ENCODE measurements at places on chromosomes 11 and 22. TPM values are rescaled to one million over a fixed set of nuclear protein-coding genes. Genes with fewer than 3 reads are reported as not detected.

GRCh38 chr22:39825661-39826102 is 67.9 kb downstream of the ENTHD1 start:
- H3K36me3 ChIP-seq: no peaks in the 10 kb centered on the region
- no peak for DNase-seq
- H3K4me1 ChIP-seq: peaks cover 12% of the 10 kb centered on the region
- H3K27me3 ChIP-seq: peaks cover 21% of the 10 kb centered on the region
- H3K27ac ChIP-seq: no peak overlapping the region

DNA sequence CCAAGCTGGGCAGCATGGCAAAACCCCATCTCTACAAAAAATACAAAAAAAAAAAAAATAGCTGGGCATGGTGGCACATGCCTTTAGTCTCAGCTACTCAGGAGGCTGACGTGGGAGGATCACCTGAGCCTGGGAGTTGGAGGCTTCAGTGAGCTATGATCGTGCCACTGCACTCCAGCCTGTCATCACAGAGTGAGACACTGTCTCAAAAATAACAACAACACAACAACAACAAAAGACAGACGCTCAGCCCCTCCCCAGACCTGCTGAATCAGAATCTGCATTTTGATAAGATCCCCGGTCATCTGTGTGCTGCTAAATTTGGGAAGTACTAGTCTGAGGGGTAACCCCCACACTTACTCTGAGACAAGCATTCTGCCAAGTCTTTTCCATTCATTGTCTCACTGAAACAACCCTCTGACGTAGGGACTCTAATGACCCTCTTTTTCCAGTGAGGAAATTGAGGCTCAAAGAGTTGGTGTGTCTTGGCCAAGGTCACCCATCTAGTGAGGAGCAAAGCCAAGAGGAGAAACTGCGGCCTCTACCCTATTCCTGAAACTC is 7.5 kb downstream of the NEFH start:
- peaks cover 6% of the 10 kb centered on the region for H3K27me3 ChIP-seq
- no peaks in the 10 kb centered on the region for H3K4me1 ChIP-seq
- no peak overlapping the region for H3K27ac ChIP-seq
- DNase-seq: no peak

- H3K4me3 ChIP-seq: peak overlapping the region; percentile 83
- peak overlapping the region; percentile 94 for H3K27ac ChIP-seq
- no peaks in the 10 kb centered on the region for H3K27me3 ChIP-seq
- H3K4me1 ChIP-seq: peaks cover 96% of the 10 kb centered on the region
- peaks cover 64% of the 10 kb centered on the region for H3K36me3 ChIP-seq
These were observed 10.4 kb downstream of the JAML start for GRCh38 chr11:118214210-118214914.

DNA sequence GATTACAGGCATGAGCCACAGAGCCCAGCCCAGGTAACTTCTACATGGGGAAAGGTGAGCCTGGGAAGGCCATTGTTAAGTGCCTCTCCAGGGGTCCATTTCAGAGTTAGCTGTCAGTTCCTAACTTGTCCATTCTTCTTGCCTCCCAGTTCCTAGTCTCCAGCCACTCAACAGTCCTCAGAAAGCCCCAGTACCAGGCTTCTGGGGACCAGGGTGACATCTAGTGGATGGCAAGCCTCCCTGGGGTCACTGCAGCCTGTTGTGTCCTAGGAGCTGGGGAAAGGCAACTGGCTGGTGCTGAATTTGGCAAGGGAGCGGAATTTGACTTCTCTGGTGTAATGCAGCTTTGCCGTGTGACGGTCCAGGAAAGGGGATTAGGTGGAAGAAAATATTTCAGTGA is 2.1 kb downstream of the LGALS12 start:
- no peaks in the 10 kb centered on the region for H3K4me1 ChIP-seq
- no peak overlapping the region for H3K4me3 ChIP-seq
- peaks cover 4% of the 10 kb centered on the region for H3K27me3 ChIP-seq

DNA sequence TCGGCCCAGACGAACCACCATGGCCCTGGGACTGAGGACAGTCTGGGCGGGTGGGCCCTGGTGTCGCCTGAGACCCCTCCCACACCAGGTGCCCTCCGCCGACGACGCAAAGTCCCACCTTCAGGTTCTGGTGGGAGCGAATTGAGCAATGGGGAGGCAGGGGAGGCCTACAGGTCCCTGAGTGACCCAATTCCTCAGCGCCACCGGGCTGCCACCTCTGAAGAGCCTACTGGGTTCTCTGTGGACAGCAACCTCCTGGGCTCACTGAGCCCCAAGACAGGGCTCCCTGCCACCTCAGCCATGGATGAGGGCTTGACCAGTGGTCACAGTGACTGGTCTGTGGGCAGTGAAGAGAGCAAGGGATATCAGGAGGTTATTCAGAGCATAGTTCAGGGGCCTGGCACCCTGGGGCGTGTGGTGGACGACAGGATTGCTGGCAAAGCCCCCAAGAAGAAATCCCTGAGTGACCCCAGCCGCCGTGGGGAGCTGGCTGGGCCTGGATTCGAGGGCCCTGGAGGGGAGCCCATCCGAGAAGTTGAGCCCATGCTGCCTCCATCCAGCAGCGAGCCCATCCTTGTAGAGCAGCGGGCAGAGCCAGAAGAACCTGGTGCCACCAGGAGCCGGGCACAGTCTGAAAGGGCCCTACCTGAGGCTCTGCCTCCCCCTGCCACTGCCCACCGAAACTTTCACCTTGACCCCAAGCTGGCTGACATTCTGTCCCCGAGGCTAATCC is 2.8 kb downstream of the ARHGEF17 start:
- peaks cover 25% of the 10 kb centered on the region for H3K4me1 ChIP-seq

HTR3B gene
- total RNA-seq: not detected

DNA sequence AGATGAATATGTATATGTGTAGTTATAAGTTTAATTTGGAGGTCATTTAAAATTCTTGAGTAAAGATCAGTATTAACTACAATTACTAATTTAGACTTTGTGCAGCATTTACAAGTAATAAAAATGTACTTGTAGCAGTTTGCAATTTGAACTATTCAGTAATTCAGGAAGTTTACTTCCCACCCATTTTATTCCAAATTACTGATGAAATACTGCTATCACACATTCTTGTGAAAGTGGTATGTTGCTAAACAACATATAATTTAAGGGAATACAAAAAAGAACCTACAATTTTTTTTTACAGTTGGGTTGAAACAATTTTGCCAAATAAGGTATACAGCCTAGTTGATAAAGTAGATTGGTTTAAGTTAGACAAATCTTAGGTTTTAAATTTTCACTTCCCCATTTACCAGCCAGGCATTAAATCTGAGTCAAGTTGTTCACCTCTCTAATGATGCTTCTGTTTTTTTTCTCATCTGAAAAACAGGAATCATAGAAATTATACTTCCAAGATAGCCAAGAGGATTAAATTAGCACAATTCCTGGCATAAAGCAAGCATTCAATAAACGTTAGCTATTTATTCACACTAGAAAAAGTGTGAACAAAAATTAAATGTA is 45.3 kb downstream of the ZBTB44 start:
- H3K27me3 ChIP-seq: no peaks in the 10 kb centered on the region
- H3K27ac ChIP-seq: no peak overlapping the region
- peaks cover 15% of the 10 kb centered on the region for H3K36me3 ChIP-seq
- peaks cover 12% of the 10 kb centered on the region for H3K4me1 ChIP-seq
- no peak for DNase-seq

DNA sequence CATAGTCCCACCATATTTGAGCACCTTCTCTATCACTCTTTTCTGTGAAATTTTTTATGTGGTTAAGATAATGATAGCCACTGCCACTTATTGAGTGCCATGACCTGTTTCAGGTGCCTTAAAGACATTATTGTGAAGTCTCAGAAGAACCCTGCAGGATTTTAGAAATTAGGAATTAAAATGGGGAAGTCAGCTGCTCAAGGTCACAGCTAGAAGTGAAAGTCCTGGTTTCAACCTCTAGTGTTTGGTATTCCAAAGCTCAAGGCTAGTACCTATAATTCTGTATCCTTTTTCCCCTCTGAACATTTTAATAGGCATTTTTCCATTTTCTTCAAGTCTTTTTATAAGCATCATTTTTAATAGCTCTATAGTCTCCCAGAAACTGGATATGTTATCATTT is 9.0 kb upstream of the RRM1 start:
- DNase-seq: no peak
- H3K4me3 ChIP-seq: no peak overlapping the region
- peaks cover 40% of the 10 kb centered on the region for H3K4me1 ChIP-seq
- H3K27me3 ChIP-seq: no peaks in the 10 kb centered on the region

DNA sequence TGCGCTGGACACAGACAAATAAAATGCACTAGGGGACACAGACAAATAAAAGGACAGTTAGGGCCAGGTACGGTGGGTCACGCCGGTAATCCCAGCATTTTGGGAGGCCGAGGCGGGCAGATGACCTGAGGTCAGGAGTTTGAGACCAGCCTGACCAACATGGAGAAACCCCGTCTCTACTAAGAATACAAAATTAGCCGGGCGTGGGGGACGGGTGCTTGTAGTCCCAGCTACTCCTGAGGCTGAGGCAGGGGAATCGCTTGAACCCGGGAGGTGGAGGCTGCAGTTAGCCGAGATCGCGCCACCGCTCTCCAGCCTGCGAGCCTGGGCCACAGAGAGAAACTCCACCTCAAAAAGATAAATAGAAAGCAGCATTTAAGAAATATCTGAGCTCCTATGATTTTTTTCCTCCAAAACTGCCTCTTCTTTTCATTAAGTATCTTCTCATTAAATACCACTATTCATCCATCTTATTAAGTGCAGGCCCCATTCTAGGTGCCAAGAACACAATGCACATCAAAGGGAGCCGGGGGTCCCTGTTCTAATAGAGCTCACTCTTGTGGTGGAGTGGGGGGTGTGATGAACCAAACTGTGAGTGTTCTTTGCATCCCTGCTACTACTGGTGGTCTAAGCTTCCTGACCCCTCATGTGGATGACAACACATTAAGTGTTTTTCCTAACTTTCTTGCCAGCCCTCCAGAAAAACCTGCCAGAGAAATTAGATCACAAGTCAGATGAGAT is 766 bp upstream of the ZNHIT2 start:
- H3K4me3 ChIP-seq: peak overlapping the region; percentile 90
- H3K4me1 ChIP-seq: peaks cover 47% of the 10 kb centered on the region
- peak overlapping the region; percentile 89 for H3K27ac ChIP-seq
- no peak for DNase-seq
- no peaks in the 10 kb centered on the region for H3K27me3 ChIP-seq
- peaks cover 53% of the 10 kb centered on the region for H3K36me3 ChIP-seq

DNA sequence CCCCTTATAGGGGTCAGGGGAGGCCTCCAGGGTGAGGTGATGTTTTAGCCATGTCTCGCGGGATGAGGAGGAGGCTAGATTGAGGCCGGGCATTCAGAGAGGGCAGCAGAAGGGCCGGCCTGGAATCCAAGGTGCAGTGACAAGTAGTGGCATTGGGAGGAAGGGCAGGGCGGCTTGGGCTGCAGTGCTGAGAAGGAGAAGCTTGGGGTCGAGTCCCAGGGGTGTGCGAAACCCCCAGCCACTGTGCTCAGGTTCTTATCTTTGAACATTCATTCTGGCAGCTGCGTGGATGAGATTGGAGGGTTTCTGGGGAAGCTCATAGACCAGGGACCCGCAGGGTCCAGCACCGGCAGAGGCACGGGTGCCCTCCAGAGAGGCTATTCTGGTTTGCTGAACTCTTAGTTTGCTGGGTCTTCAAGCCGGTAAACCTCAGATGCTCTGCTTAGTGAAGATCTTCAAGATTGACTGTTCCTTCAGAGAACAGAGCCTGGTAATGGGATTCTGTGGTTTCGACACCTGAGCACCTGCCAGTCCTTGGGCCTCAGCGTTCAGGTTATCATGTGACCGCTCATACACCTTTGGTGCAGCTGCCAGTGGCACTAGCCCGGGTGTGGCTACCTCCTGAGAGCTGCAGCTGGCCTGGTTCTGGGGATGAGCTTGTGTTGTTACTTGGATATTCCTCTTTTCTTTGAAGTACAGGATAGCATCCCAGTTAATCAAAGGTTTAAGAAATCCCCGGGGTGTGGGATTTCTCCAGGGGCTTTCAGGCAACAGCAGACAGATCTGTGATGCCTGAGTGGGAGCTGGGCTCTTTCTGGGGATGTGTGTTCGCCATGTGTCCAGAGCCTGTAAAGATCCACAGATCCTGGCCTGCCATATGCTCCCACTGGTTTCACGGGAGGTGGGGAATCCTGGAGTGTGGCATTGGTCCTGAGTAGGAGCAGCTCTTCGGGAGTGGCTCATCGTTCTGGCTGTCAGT is 152.8 kb downstream of the TBC1D22A start:
- H3K4me3 ChIP-seq: no peak overlapping the region
- H3K36me3 ChIP-seq: peaks cover 17% of the 10 kb centered on the region
- no peak overlapping the region for H3K27ac ChIP-seq
- H3K27me3 ChIP-seq: no peaks in the 10 kb centered on the region

DNA sequence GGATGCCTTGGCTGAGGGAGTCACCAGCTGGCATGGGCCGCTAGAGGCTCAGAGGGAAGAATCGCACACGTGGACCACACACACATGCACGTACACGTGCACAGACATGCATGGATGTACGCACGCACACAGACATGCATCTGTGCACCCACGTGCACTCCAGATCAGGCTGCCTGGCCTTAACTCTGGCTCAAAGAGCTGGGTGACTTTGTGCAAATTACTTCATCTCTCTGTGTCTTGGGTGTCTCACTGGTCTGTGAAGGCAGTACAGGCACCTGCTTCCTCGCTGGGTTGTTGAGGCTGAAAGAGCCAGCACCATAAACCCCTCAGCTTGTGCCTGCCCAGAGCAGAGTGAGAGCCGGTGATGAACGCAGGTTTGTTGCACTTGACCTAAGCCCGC is 28.7 kb downstream of the TMPRSS6 start:
- peaks cover 1% of the 10 kb centered on the region for H3K27me3 ChIP-seq
- H3K4me3 ChIP-seq: no peak overlapping the region
- DNase-seq: no peak
- H3K36me3 ChIP-seq: peaks cover 9% of the 10 kb centered on the region

OR51I1 gene
- not detected for total RNA-seq

DNA sequence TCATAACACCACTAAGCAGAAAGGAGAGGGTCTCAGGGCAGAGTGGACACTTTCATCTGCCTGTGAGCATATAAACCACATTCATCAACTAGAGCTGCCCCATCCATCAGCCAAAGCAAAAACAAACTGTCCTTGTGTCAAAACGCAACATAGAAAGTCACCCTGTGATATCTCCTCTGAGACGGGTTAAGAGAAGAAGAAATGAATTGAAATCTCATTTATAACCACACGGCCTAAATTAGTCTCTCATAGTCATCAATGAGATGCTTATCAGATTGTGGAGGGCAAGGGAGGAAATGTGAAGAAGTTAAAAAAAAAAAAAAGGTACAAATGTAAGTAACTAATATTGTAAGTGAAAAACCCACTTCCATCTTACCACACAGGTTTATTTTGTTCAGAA is 75.7 kb downstream of the SIK3 start:
- H3K4me1 ChIP-seq: peaks cover 73% of the 10 kb centered on the region
- H3K27me3 ChIP-seq: no peaks in the 10 kb centered on the region
- peak overlapping the region; percentile 78 for H3K27ac ChIP-seq
- H3K4me3 ChIP-seq: peak overlapping the region; percentile 32

GRCh38 chr11:9905960-9906791 is 242.3 kb downstream of the SWAP70 start:
- no peak for DNase-seq
- peaks cover 2% of the 10 kb centered on the region for H3K27me3 ChIP-seq
- H3K4me1 ChIP-seq: no peaks in the 10 kb centered on the region
- no peak overlapping the region for H3K4me3 ChIP-seq
- H3K36me3 ChIP-seq: no peaks in the 10 kb centered on the region
- H3K27ac ChIP-seq: no peak overlapping the region

Measured in activated T-helper 1 cell treated with anti-CD3 and anti-CD28 coated beads, Interleukin-12 subunit alpha, Interleukin-12 subunit beta, Interleukin-2, Interleukin-4 antibody, amounts not matched to agents 30 ng/mL and 10 ng/mL and 1 ng/mL, durations not matched to agents 14 hours and 24 hours and 36 hours (primary cell).